ENCODE measurements at places on chromosomes 3 and 15.
A peak's percentile ranks its signal among the peaks of the same experiment; 100 is the strongest.

DNA sequence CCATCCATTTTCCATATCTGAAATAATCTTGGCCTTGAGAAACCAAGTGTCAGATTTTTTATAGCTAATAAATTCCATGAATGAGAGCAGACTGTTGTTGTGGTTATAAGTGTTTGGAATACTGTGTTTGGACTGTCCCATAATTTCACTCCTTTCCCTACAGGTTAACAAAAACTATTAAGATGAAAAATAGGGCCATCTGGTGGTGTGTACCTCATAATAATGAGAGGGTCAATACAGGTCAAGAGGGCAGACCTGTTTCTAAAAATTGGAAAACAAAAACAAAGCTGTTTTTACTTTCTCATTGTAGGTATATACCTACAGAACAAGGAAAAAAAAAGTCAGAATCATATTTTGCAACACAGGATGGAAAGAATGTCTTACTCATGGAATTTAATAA is 553.8 kb upstream of the SGO1 start:
- DNase-seq = no peak

GRCh38 chr15:29134239-29134638 is 135.4 kb downstream of the NSMCE3 start:
- DNase-seq = no peak

GRCh38 chr3:157225001-157225400 is 65.1 kb upstream of the CCNL1 start:
- DNase-seq = no peak

- DNase-seq = no peak
Measured at GRCh38 chr15:75176396-75176761, 25.3 kb upstream of the C15orf39 start.

DNA sequence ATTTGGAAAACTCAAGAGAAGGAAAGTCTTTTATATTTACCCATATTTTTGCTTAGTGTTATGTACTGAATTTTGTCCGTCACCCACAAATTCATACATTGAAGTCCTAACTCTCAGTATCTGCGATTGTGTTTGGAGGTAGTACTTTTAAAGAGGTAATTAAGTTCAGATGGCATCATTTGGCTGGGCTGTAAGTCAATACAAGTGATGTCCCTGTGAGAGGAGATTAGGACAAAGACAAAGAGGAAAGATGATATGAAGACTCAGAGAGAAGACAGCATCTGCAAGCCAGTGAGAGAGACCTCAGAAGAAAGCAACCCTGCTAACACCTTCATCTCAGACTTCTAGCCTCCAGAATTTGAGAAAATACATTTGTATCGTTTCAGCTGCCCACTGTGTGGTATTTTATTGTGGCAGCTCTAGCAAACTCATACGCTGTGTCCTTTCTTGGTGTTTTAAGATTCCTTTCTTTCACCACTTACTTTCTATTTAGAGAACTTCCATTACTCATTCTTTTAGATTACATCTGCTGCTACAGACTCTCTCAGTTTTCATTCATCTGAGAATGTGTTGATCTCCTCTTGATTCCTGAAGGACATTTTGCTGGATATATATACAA is 17.0 kb downstream of the LRCH3 start:
- no peak for DNase-seq

GRCh38 chr3:158532099-158532734 is 38.8 kb upstream of the MLF1 start:
- no peak for DNase-seq

- peak; percentile 70 for DNase-seq
Measured at GRCh38 chr3:4751029-4751501, 228.2 kb upstream of the BHLHE40 start.

GRCh38 chr15:75329571-75329970 is 6.3 kb upstream of the COMMD4 start:
- DNase-seq = no peak

GRCh38 chr15:95577927-95578326 is 752.6 kb upstream of the NR2F2 start:
- DNase-seq = no peak

DNA sequence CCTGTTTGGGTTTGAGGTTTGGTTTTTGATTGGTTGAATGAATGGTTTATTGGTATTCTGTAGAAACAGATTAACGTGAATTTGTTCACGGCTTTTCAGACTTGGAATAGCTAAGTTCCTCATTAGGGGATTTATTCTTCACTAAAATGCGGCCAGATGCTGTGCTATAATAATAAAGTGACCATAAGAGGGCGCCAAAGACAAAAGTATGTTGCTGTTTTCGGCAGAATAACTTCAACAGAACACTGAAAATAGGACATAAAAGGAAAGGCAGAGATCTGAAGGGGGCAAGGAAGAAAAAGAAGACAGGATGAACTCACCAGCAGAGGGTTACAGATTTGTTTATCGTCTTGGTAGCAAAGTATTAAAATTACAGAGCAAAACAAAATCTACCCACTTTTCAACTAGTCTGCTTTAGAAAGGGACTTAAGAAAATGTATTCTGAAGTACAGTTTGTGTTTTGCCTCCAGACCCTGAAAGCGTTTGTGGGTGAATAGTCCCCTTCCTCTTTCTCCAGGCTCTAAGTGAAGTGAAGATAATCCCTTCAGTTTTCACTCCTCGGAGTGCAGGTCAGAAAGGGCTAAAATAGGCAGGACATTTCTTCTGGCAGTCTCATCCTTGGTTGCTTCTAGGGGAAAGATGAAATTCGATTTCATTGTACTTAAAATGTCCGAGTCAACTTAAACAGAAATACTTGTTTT is 147.6 kb downstream of the IL20RB start:
- no peak for DNase-seq

DNA sequence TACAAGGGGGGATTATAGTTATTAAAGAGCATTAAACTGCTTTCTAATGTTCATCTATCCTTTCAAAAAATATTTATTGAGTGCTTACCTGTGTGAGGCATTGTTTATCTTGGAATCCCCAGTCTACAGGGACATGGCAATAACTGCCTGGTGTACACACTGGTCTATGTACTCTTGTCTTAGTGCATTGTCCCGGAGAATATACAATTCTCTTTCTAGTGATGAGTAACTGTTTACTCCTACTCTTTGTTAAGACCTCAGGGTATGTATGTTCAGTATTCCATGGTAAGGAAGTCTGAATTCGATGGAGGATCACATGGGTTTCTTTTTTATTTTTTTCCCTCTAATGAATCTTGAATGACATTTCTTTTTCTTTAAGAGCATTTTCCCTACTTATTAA is 772.4 kb upstream of the NR2F2 start:
- no peak for DNase-seq

DNA sequence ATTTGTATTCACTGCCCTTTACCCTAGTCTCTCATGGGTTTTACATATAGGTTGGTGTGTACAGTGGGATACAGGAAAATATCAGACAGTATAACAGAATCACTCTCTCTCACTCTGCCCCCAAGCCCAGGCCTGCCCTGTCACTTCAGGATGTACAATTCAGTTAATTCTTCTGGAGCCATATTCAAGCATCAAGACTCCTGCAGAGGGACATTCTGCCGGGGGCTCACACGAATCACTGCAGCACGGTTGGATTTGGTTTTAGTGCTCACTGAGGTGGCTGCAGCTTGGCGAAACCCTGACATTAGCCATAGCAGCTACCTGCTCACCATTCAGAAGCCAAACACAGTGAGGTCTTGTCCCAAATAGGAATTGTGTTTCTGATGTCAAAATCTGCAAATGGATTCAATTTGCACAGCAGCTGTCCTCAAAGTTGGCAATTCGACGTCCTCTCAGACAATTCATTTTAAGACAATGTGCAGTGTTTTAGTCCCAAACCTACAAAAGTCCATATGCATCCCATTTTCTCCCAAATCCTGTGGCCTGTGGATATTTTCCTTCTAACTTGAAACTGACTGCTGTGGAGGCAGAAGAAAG is 82.9 kb downstream of the CHSY1 start:
- no peak for DNase-seq

DNA sequence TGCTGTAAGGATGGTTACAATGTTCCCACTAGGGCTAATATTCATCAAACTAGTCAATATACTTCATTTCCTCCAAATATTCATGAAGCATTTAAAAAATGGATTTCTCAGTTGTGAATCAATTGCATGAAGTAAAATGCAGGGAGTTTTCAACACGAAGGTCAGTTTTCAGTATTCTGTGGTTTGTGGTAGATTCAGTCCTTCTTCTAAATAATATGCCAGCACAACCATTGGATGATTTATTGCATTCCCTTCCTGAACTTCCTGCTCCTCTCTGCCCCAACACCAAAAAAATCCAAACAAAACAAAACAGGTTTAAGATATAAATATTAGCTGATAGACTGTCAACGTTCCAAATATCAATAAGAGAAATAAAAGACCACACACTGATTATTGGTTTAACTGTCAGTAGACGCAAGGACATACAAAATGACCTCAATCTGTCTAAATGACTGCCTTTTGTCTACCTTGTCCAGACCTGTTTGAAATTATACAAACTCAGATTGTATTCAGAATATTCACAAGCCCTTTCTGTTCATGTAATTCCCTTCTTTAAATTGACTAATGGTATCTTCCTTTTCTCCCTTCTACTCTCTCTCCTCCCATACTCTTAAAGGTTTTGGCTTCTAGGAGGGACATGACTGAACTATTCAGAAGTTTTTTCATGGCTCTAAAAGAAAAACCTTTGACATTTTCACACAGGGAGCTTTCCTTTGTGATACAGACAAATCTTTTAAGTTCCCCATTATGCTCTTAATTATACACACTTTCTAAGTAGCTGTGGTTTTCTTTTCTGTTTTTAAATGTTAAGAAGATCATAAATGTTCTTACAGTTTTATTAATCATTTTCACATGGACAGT is 92.6 kb upstream of the STT3B start:
- DNase-seq = no peak

- no peak for DNase-seq
Measured at GRCh38 chr3:102533784-102534183, 99.0 kb downstream of the ZPLD1 start.

DNA sequence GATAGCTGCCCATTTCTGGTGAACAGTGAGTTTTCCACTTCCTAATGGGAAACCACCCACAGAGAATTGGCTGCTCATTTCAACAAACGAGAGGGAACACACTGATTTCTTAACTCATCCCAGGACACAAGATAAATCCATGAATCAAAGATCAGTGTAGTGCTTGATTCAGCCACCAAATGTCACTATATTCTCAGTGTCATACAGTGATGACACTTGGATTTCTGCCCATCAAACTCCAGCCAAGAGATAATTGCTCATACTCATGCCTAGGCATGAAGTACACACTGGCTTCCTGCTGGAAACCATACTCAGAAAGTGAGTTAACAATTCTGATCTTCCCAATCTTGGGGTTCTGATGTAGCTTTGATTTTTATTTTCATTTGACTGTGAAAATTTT is 35.4 kb upstream of the GRM7 start:
- DNase-seq = no peak

DNA sequence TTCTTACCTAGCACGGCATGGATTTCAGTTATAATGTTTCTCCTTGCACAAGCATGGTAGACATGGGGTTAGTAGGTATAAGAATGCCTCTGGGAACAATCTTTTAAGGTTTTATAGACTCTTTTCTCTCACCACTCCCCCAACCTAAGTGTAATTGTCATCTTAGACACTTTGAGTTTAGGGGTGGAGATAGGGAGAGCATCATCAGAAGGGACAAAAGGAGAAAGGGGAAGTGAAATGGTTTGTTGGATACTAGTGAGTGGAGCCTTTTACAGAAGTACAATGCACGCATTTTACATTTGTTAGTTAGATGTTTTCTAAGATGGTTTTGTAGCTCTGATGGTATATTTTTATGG is 189.2 kb downstream of the TP63 start:
- no peak for DNase-seq

GRCh38 chr15:81176291-81176893 is 20.3 kb upstream of the IL16 start:
- DNase-seq = no peak

DNA sequence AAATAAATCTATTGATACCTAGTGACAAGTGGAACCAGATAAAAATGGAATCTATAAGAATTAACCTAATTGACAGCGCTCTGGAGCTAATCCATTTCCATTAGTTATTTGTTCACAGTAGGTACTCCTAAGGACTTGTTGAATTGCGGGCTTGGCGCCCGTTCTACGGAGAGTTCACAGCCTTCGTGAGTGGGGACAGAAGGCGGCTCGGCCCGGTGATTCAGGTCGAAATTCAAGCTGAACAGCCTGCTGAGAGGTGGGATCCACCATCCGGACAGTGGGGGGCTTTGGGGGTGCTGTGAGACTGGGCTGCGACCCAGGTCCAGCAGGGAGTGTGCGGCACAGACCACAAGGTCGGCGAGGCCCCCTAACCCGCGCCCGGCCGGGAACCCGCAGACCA is 779 bp upstream of the CTNNB1 start:
- peak; percentile 14 for DNase-seq

GRCh38 chr3:146894406-146894805 is 289.3 kb upstream of the PLSCR5 start:
- DNase-seq = no peak

GRCh38 chr3:52055537-52056351 is 627 bp downstream of the DUSP7 start:
- peak; percentile 27 for DNase-seq
